ENCODE measurements at places on chromosomes 1 and 21.
A peak's percentile ranks its signal among the peaks of the same experiment; 100 is the strongest.

GRCh38 chr1:110409316-110409715 lies 1.8 kb upstream of the LAMTOR5 start:
- no peak for DNase-seq

DNA sequence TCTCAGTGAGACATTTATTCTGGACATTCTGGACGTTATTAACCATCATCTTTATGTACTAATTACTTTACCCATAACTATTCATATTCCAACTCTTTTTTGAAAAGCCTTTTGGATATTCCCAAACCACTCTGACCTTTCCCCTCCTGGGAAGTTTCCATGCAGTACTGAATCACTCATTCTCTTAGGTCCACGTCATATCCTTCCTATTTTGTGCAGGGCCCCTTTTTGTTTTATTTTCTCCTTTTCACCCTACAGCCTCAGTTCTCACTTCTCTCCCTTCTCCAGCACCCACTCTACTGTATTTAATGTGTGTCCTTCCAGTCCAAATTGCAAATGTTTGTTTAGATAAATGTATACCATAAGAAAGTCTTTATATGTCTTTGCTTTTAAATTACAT lies 16.4 kb upstream of the ATP1A1 start:
- no peak for DNase-seq

GRCh38 chr1:201538612-201539551 lies at the start of gene NAV1:
TSS of gene NAV1 (plus strand) at chr1:201539127. CDS start at chr1:201622885, 83,758 bp downstream.
- no peak for DNase-seq

GRCh38 chr1:171816300-171816901 lies 24.9 kb upstream of the DNM3 start:
- DNase-seq = no peak

DNA sequence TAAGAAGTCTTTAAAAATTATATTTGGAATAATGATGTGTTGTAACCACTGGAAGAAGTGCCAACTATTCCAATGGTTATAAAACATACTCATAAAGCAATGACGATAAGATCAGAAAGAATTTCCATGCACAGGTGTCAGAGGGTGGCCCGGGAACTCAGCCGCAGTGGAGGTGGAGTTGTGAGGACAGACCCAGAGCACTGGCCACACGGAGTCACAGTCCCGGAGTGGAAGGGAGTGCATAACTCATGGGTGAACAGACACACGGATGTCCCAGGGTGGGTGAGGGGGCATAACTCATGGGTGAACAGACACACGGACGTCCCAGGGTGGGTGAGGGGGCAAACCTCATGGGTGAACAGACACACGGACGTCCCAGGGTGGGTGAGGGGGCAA lies 2.5 kb downstream of the KRTAP10-4 start:
- DNase-seq = no peak

GRCh38 chr21:42157606-42158310 lies 61.2 kb upstream of the ABCG1 start:
- no peak for DNase-seq

DNA sequence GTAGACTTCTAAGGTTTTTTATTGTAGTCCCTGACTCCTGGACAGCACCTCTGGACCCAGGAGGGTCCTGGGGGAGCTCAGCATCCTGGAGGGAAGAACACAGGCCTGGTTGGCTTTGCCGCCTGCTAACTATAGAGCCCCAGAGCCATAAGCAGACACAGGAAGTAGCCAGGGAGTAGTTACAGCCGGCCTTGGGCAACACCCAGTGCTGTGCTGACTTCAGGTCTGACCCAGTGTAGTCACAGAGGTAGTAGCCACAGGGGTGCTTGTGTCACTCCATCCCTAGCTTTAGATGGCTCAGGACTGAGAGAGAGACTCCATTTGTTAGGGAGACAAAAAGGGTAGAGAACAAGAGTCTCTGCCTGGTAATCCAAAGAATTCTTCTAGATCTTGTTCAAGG lies 21.9 kb downstream of the MCOLN2 start:
- no peak for DNase-seq

- DNase-seq = no peak
Observed at GRCh38 chr1:238186887-238187574, 296.3 kb upstream of the ZP4 start.

DNA sequence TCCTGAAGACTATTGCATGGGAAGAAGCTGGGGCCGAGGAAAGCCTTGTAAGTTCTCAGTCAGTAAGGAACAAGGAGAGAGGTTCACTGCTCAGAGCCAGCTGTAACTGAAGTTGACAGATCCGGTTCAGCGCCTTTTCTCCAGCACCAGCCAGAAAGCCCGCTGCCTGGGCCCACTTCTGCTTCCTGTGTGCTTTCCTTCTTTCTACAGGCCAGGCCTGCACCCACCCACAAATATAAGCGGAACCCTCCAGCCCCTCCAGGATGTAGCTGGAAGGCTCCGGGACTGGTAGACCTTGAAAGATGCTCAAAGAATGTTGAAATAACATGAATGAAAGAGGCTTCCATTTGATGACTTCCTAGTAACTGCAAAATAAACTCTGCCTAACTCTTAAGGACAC lies 38.8 kb downstream of the PARP1 start:
- DNase-seq = no peak

GRCh38 chr1:75472089-75472970 lies 138.6 kb downstream of the SLC44A5 start:
- DNase-seq = no peak

GRCh38 chr1:200150006-200150405 lies 122.5 kb downstream of the NR5A2 start:
- DNase-seq = no peak

DNA sequence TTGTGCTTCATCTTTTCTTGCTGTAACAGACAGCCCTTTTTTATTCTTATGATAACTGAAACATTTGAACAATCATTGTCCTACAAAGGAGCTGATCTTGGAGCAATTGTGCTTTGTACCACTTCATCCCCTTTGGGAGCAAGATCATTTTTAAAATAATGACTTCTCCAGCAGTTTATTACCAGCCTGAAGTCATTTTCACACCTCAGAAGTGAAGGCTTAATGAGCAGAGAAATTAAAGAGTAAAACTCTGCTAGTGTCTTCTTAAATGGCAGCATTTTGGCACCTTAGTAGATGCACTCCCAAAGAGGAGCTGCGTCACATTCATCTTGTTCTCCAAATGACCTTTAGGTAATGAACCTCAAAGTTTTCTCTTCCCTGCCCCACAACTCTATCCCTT lies 439.6 kb upstream of the CAMK1G start:
- no peak for DNase-seq

DNA sequence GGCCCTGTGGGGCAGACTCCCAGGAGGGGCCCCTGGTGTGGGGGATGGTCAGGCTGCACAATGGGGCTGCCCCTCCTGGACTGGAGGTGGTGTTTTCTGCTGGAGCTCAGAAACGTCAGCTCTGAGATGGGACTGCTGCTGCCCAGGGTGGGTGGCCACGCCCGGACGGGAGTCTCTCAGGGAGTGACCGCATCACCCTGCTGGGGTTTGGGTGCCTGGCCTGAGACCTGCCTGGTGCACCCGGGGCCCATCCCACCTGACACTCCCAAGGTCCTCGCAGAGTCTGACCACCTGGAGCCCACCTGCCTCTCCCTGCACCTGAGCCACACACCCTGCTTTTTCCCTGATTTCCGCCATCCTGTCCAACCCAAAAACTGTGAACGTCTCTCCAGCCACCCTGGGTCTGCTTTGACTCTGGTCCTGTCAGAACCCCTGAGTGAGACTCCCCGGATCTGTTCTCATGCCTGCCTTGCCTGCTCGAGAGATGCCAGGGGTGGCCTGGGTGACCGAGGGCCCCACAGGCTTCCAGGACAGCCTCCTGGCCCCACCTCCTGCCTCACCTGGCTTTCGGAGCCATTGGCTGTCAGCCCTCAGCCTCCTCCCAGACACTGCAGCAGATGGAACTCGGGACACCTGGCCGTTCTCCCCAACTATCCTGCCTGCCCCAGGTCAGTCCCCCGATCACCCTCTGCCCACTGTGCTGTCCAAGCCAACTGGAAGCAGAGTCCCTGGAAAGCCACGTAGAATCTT lies 11.6 kb upstream of the SMYD3 start:
- DNase-seq = no peak

GRCh38 chr21:14603202-14603601 lies 57.1 kb upstream of the SAMSN1 start:
- no peak for DNase-seq

- DNase-seq = no peak
Observed at GRCh38 chr1:232962761-232963745, 12.6 kb downstream of the NTPCR start.

DNA sequence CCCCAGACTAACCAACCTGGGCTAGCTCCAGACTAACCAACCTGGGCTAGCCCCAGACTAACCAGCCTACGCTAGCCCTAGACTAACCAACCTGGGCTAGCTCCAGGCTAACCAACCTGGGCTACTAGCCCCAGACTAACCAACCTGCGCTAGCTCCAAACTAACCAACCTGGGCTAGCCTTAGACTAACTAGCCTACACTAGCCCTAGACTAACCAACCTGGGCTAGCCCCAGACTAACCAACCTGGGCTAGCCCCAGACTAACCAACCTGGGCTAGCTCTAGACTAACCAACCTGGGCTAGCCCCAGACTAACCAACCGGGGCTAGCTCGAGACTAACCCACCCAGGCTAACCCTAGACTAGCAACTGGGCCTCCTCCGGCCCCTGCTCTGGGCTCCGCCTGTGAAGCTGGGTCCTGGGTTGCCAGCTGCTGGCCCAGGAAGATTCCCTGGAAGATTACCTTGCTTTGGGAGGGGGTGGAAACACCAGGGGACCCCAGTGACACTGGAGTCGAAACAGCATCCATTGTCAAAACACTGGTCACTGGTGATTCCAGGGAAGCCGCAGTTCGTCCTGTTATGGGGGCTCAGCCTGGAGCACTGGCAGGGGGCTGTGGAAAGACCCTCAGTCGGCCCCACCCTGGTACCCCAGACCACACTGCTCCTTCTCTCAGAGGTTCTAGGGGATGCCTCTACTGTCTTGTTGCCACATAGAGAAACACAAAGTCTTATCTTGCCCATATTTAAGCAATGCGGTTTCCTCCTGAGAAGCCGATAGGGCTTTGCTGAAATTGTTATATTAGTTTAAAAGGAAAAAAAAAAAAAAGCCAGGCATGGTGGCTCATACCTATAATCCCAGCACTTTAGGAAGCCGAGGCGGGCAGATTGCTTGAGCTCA lies 1.1 kb downstream of the TFF2 start:
- no peak for DNase-seq

DNA sequence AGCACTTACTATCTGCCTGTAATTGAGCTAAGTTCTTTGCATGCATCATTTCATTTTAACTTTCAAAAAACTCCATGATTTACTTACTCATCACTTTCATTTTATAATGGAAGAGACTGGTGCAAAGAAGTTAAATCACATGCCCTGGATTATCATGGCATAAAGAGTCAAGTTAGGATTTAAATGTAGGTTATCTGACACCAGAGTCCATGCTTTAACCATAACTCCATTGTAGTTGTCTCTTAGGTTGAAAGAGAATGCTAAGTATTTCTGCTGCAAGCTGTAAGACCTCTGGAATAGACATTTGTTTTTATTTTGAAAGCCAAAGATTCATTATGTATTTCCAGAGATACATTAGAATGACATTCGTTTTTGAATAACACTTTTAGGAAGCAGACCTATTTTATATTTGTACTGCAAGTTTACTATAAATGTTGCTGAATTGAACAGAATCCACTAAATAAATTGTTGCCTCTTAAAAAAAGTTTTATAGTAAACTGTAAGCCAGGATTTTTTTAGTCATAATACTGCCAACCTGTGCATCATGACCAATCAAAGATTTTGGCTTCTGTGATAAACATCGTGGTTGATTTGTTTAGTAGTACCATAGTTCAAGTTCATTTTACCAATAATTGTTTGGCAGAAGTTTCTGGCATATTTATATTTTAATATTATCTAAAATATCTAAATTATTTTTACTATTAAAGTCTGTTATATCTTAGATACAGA lies 26.1 kb downstream of the CFH start:
- DNase-seq = no peak

- peak; percentile 6 for DNase-seq
Observed at GRCh38 chr1:107135463-107135862, 5.4 kb upstream of the NTNG1 start.

DNA sequence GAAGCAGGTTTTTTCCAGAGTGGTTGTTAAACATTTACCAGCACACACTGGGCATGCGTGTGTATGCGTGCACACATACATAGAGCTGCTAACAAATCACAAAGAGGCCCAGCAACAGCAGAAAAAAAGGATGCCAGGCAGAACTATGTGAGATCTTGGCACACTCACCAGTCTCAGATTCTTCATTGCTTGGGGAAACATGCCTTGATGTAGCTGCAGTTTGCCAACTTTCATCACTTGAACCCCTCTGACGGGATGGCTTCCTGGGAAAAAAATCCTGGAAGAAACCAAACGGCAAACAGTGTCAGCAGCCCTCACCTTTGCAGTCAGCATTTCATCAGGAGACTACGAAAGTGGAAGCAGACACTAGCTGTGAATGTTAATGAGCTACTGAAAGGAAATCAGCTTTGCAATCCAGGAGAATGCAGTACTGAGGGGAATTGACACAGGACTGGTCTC lies 609.1 kb downstream of the KIF26B start:
- no peak for DNase-seq

GRCh38 chr1:114122941-114123618 lies 30.6 kb downstream of the SYT6 start:
- no peak for DNase-seq

GRCh38 chr1:116571215-116571919 lies 541 bp upstream of the CD58 start:
- no peak for DNase-seq

DNA sequence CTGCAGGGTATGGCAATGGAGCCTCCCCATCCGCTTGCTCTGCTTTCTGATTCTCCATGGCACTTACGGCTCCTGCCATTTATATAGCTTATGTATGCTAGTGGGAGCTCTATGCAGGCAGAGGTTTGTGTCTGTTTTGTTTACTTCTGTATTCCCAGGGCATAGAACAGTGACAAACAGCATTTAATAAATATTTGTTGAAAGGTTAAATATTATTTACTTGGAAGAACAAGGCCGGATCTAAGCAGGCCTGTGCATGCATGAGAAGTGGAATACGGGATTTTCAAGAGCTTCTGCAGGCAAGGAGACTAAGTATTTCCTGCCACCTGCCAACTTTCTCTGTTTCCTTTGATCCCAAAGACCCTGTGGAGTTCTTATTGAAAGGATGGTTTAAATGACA lies 90.7 kb downstream of the XCL2 start:
- no peak for DNase-seq

DNA sequence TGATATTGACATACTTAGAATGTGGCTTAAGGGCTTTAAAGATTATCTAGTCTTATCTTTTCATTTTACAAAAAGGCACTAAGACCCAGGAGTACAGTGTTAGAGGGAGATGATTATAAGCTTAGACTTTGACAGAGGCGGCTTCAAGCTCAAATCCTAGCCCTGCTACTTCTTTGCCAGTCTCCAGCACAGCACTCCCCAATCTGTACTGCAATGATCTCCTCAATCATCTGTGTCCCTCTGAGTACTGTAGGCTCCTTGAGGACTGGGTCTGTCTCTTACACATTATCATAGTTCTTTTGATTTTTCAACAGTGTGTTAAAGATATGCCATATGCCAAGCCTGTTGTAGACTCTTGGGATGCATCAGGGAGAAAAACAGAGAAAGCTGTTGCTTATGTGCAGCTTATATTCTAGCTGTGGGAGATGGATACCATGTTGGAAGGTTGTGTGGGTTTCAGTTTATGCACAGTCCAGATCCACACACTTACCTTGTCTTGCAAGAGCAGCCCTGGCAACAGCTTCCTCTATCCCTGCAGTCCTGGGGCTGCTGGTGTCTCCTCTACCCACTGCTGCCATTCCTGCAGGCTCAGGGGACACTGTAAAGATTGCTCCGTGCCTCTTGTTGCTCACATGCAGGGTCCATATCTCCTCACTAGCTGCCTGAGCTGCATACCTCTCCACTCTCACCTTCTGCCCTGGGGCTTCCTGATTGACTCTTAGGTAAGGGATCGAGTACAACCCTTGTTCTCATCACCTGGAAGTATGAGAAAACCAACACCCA lies 103.9 kb upstream of the TSPAN2 start:
- no peak for DNase-seq

Data from stimulated activated CD4-positive, alpha-beta T cell treated with anti-CD3 and anti-CD28 coated beads, Interleukin-4, amount 100 ng/mL, for 1 hour (primary cell).